ENCODE measurements at places on chromosomes 5 and 9.

DNA sequence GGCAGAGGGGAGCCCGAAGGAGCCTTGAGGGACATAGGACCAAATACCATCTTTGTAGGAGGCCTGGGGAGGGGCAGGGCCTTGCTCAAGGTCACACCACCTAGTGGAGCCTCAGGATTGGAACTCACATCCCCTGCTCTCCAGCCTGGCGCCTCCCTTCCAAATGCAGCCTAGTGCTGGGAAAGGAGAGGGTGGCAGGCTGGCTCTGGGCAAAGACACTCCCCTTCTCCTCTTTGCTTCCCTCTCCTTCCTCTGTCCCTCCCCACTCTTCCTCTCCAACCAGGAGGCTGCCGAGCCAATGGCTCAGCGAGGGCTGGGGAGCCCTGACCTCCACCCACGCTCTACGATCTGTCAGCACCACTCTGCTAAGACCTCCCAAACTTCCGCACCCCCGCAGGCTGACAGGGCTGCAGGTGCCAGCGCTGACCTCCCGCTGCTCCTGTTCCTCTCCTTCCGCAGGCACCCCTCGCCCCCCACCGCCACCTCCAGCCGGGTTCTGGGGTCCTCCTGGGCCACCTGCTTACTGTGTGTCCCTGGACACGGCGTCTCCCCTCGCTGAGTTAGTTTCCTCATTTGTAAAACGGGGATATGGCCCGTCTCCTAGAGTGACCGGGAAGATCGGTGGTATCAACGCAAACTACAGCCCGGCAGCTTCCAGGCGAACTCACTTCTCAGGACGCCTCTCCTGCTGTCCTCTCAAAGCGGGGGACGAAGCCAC is 52.9 kb downstream of the C9orf50 start:
- DNase-seq = peak; percentile 56

- no peak for DNase-seq
Measured at GRCh38 chr5:136020383-136021015, 8.3 kb upstream of the TGFBI start.

DNA sequence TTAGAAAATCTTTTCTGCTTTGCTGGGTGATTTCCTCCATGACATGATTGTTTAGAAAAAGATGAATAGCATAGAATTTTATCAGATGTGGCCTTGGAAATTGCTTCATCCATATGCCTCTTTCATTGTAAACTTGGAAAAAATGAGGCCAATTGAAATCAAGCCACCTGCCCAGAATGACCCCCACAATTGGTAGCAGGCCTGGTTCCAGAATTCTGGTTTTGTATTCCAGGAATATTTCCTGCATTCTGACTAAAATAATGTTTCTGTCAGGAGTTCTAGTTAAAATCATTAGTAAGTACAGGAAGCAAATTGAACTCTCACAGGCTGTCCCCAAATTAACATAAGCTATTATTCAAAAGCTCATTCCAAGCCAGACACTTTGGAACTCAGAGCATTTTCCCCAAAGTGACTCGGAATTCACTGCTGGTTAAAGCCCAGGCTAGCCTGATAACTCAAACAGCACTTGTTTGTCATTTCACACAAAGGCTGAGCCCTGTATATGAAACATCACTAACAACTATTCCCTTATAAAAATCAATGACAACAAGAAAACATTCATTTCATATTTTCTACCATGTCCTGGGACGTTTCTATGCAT is 75.1 kb upstream of the ADCY2 start:
- DNase-seq = no peak

DNA sequence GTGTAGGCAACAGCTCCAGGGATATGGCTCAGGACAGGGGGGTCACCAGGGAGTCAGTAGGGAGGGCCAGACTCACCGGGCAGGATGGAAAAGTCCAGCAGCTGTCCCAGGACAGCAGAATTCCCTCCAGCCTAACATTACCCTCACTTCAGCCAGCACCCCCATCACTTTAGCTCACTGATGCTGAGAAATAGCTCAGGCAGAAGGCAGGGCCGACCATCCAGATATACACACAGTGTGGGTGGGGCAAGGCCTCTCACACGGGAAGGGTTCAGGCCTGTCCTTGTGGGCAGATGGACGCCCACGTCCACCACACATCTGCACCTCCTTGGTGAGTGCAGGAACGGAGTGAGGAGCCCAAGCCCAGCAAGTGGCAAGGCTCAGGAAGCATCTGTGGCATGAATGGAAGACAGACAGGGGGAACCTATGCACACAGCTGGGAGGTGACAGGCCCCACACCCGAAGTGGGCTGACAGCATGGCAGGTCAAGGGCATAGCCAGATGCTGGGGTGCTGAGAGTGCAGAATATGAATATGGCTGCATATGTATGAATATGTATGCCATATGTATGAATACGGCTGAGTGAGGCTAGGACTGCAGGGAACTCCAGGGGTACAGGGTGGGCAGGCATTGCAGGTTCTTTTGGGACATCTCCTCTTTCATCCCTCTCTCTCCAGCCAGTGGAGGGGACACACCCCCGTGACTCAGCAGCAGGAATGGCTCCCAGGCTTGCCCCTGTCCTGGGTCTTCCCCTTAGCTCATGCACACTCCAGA is 17.0 kb downstream of the BICD2 start:
- no peak for DNase-seq

DNA sequence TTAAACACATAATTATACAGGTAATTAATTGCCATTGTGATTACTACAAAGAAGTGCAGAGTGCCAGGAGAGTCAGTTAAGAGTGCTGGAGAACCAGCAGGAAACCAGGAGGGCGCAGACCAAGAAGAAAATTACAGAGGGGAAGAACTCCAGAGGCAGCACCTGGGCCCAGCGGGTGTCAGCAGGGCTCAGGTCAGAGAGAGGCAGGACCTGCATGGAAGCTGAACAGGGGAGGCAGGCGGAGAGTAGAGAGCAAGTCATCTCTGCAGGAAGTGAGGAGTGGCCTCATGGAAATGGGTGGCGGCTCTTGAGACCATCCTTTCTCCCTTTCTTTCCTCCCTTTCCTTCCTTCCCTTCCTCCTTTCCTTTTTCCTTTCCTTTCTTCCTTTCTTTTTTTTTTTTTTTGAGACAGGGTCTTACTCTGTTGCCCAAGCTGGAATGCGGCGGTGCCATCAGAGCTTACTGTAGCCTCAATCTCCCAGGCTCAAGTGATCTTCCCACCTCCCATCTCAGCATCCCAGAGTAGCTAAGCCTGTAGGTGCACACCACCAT is 4.0 kb upstream of the ZBTB34 start:
- DNase-seq = no peak

- no peak for DNase-seq
Measured at GRCh38 chr9:79001012-79001411, 570.8 kb upstream of the TLE4 start.

- DNase-seq = no peak
Measured at GRCh38 chr9:19379283-19379682, 753 bp downstream of the RPS6 start.

- DNase-seq = no peak
Measured at GRCh38 chr9:71637375-71637774, 130.9 kb downstream of the CEMIP2 start.

DNA sequence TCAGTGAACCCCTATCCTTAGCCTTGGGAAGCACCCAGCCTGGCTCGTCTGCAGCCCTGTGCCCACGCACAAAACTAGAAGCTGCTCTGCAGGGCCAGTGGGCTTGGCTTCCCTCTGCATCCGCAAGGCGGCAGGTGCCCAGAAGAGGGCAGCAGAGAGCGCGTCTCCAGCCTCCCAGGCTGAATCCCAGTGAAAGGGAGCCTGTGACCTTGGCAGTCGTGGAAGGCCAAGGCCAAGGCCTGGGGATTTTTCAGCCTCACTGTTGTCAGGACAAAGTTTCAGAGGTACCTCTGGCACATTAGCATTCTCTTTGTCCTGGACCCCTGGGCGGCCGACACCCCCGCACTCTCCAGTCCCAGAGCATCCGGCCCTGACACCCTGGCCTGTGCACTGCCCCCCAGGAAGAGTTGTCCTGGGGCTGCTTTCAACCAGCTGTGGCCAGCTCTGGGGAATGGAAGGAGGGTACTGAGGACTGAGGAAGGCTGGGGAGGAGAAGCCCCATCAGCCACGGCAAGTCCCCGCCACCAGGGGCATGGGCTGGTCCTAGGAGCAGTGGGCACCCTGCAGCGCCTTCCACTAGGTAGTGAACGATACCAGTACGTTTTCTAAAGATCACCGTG is 63.6 kb upstream of the IL17B start:
- peak; percentile 88 for DNase-seq

GRCh38 chr5:9249231-9249630 is 296.6 kb downstream of the SEMA5A start:
- no peak for DNase-seq

DNA sequence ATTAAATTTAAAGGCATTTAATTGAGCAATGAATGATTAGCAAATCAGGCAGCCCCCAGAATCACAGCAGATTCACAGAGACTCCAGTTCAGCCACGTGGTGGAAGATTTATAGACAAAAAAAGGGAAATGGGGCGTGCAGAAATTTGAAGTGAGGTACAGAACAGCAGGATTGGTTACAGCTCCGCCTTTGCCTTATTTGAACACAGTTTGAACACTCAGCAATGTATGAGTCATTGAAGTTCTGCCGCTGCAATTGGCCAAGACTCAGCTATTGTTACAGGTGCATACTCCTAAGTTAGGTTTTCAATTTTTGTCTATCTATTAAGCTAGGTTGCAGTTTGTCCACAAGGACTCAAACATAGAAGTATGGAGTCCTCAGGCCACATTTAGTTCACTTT is 157.7 kb upstream of the SLC12A2 start:
- no peak for DNase-seq

All from posterior cingulate gyrus (tissue), 11 donors.